ENCODE measurements at places on chromosomes 2 and 18.

- DNase-seq, result no peak
Measured at GRCh38 chr2:134319596-134320254, 65.9 kb downstream of the MGAT5 start.

DNA sequence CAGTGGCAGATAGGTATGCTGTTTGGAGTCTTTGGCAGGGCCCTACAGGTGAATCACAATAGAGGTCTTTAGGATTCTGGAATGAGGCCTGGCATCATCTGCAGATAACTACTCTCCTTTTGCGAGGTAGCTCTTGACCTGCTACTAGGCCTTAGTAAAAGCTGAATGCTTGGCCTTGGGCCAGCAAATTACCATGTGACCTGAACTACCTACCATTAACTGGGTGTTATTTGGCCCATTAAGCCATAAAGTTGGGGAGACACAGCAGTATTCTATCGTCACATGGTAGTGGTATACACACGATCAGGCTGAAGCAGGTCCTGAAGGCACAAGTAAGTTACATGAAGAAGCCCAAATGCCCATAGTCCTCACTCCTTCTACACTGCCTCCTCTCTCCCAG lies 178.2 kb downstream of the PPP1R1C start:
- no peak for DNase-seq

GRCh38 chr2:213232649-213233437 lies 51.4 kb upstream of the SPAG16 start:
- DNase-seq, result no peak

DNA sequence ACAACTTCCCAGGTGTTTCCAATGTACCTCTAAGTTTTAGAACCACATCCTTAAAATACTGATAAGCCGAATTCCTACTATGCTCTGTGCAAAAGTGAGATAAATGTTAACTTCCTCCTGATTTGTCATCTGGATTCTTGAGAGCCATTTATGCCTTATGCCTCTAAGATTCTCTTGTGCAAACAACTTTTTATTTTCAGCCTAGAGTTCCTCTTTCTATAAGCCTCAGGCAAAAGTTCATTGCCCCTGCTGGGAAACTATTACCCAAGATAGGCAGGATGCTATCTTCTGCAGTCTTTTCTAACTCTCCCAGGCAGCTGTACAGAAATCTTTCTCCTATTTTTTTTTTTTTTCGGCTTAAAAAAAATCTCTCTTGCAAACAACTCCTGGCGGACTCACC lies 216.1 kb downstream of the KCNJ3 start:
- DNase-seq, result no peak

GRCh38 chr2:101419096-101419663 lies 31.9 kb upstream of the CREG2 start:
- DNase-seq, result no peak

- no peak for DNase-seq
Measured at GRCh38 chr2:133599211-133599803, 31.0 kb upstream of the NCKAP5 start.

DNA sequence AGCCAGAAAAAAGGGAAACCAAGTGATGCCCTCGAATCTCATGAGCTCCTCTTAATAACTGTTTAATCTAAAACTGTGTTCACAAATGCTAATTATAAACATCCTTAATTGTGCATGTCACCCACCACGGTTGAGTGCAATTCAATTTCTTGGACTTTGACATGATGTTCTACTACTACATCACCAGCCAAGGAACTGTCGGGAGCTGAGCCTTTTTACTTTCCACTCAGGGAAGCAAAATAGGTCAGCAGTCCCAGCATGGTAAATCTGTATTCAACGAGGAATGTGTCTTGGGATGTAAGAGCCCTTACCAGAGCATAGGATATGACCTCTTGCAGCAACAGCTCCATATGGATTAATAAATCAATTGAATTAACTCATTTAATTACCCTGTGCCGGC lies 20.8 kb upstream of the REG3G start:
- no peak for DNase-seq

DNA sequence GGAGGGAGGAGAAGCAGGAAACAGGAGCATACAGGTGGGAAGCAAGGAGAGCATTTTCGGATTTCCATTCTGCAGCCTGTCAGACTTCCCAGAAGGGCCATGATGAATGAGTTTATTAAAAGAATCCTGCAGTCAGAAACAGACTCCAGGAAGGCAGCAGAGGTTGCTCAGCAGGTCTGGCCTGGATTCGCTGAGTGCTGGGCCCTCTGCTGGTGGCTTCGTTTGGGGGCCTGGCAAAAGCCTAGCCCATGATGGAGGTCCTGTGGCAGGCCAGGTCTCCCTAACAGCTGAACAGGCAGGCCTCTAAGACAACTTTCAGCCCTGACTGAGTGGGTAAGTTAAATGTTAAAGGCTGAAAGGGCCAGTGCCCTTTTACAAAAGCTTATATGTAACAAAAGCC lies 108.2 kb upstream of the CAPN13 start:
- DNase-seq, result no peak

DNA sequence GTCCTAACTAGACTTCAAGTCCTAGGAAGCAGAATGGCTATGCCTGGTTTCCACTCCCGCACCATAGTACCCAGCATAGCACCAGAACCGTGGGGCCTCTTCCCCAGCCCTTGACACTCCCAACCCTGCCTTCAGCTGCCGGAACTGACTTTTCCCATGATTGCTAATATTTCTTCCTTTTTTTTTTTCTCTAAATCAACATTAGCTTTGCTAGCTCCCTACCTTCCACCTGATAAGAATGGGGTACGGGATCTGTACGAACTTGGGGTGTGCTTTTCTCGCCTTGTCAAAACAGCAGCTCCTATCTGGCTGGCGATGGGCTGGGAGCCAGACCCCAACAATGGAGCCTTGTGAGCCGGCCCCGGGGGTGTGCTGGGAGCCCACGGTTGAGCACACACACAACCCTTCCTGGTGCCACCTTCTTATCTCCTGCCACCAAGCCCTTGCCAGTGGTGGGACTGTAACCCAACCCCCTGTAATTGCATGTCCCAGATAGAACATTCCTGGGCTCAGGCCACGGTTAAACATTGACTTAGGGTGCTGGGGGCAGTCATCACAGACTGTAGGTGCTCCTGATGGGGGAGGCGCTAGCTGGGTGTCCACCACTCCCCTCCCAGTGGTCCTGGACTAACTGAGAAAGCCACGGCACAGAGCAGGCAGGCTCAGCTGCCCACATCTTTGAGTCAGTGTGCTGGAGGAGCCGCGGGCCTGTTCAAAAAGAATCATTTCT lies 213.0 kb upstream of the HAAO start:
- no peak for DNase-seq

GRCh38 chr18:71221405-71221804 lies 932.6 kb downstream of the SOCS6 start:
- DNase-seq, result no peak

DNA sequence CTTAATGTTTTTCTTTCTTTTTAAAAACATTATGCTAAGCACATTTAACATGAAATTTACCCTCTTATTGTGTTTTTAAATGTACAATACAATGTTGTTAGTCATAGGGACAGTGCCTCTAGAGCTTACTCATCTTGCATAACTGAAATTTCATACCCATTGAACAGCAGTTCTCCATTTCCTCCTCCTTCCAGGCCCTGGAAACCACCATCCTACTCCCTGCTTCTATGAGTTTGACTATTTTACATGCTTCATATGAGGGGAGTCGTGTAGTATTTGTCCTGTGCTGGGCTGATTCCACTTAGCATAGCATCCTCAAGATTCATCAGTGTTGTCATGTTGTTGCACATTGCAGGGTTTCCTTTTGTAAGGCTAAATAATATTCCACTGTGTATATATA lies 92.6 kb downstream of the SPATS2L start:
- no peak for DNase-seq

DNA sequence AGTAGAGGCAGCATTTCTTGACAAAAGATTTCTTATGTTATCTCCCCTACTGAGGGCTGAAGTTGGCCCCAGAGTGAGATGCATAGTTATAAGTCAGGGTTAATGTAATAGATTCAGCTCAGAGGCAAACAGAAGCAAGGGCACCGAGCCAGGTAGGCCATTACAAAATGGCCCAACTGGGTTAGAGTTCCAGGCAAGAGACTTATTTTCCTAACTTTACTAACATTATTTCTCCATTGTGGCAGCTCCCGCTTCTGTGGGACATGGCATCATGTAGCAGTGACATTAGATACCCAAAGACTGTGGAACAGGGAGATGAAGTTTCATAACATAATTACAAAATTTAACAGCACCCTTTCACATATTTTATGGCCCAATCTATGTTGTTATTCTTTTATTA lies 27.1 kb downstream of the TSPYL6 start:
- no peak for DNase-seq

DNA sequence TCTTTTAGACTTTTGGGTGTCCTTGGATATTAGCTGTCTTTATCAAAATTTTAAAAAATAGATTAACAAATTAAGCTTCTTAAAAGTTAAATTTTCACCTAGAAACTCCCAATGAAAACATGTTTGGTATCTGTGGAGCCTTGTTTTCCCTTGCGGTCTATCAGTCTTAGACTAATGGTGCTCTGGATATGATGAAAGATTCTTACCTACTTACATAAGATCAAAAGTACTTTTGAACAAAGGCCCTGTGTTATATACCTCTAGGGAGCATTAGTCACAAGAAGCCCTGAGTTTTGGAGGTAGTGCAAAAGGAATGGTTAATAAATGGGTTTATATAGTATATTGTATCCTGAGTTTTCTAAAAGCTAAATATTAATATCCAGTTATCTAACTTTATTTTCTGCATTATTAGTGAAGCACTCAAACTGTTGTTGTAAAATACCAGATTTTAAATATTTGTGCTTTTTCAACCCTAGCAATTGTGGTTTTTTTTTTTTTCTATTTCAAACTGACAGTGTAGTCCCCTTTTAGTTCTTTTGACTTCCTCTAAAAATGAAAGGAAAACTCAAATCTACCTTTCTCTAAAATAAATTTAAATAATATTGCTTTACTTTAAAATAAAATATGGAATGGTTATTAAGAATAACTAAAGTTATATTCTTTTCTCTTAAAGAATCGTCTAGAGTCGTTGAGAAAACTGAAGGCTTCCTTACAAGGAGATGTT lies 18.1 kb downstream of the NDC80 start:
- DNase-seq, result no peak

DNA sequence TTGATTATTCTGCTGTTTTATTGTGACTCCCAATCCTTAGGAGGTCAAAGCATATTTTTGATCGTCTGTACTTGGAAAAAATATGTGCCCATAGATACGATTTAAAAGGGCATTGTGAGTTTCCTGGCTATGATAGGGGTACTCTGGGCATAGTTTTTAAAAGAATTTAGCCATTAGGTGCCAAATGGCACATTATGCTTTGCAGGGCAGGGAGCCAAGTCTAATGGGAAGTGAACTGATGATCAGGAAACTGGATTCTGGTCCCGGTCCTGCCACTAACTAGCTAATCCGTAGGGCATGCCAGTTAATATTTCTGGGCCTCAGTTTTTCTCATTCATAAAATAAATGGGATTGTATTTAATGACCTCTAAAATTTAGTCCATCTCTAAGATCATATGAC lies 189.3 kb downstream of the LTBP1 start:
- no peak for DNase-seq

GRCh38 chr2:9300214-9300613 lies 93.6 kb downstream of the ASAP2 start:
- no peak for DNase-seq

GRCh38 chr18:60693426-60693825 lies 320.9 kb upstream of the MC4R start:
- DNase-seq, result no peak

DNA sequence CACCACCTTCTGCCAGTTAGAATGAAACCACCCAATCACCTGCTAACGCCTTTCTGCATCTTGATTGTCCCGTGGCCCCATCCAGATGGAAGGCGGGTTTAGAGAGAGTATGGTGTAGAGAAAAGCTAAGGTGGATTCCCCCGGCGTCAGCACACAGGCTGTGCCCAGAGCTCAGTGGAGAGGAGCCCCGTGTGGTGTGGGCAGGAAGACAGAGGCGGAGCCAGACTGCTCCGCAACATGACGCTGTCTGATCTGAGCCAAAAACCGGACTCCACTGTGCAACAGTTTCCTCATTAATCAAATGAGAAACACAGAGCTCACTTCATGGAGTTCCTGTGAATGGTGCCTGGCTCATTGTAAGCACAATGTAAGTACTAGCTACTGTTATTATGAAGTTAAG lies 448.1 kb upstream of the SMIM21 start:
- no peak for DNase-seq

DNA sequence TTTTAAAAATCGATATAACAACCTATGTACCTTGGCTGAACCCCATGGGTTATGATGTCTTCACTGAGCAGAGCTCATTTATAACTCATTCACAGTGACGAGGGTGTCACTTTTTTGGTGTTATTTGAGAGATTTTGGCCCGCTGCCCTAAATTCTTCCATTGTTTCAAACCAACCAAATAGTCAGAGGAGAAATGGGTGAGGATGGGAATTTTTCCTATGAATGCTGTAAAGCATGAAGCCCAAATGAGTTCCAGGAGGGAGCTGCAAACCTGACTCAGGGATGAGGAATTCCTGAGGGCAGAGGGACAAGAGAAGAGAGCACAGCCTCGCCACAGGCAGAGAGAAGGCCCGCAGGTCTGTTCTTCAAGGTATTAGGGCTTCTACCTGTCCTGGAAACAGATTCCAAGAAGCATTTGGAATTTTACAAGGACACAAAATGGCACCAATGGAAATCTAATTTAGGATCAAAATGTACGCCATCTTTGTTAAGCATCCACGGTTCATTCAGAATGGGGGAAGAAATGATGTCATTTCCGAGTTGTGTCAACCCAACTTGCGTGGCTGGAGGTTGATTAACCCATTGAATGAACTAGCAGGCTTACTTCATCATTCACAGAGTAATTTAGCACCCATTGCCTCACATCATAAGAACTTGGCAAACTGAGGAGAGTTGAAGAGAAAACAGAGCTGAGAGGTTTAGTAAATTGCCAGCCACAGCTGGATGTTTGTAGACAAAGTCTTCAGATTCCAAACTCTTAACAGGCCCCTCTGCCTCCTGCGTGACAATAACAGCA lies 133.5 kb downstream of the LAMA3 start:
- no peak for DNase-seq

DNA sequence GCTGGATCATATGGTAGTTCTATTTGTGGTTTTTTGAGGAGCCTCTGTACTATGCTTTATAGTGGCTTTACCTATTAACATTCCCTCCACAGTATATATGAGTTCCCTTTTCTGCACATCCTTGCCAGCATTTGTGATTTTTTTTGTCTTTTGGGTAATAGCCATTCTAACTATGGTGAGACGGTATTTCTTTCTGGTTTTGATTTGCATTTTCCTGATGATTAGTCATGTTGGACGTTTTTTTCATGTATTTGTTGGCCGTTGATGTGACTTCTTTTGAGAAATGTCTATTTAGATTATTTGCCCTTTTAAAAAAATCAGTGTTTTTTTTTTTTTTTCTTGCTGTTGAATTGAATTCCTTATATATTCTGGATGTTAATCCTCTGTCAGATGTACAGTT lies 31.1 kb downstream of the ACTR3 start:
- DNase-seq, result no peak

- no peak for DNase-seq
Measured at GRCh38 chr2:106142683-106143082, 51.4 kb downstream of the UXS1 start.

- no peak for DNase-seq
Measured at GRCh38 chr2:127520424-127520823, 5.9 kb downstream of the IWS1 start.

- DNase-seq, result no peak
Measured at GRCh38 chr2:94955702-94956101, 69.8 kb upstream of the MAL start.

GRCh38 chr2:100978582-100979191 lies 23.4 kb upstream of the RPL31 start:
- no peak for DNase-seq
